ENCODE measurements at places on chromosomes 16 and 17.

GRCh38 chr16:75798714-75799113 lies 72.4 kb upstream of the CPHXL start:
- DNase-seq, result no peak

GRCh38 chr16:28171816-28172215 lies 39.9 kb downstream of the XPO6 start:
- DNase-seq, result no peak

- DNase-seq, result peak; percentile 77
Measured at GRCh38 chr17:3944485-3945388, 19.5 kb downstream of the ATP2A3 start.

DNA sequence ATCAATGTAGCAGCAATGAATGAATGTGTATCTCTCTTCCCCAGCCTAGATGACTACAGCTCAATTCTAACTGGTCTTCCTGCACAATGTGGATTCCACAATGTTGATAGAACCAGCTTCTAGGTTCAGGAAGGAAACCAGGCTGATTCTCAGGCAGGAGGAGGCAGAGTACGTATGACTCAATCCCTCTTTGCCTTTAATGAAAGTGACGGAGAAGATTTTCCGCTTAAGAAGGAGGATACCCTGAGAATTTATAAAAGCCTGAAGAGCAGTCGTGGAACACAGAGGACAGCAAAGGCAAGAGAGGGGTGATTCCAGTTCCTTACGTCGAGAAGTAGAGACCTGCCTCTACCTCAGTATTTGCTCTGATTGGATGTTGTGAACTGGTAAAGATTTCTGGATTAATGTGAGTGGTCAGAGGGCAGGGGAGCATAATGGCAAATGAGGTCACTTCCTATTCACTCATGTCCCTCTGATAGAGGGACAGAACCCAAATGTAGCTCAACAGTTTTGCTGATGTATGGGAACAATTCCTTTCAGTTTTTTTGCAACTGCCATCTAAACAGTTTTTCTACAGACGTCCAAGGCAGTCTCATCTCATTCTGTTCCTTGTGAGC lies 15.0 kb upstream of the SLC16A11 start:
- no peak for DNase-seq

DNA sequence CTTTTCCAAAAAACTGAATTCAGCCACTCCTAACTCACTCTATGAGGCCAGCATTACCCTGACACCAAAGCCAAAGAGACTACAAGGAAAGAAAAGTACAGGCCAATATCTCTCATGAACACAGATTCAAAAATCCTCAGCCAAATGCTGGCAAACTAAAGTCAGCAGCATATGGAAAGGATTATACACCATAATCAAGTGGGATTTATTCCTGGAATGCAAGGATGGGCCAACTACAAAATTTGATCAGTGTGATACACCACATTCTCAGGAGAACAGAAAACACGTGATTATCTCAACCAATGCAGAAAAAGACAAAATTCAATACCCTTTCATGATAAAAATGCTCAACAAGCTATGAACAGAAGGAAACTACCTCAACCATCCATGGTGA lies 7.7 kb upstream of the AATK start:
- peak; percentile 52 for DNase-seq

- no peak for DNase-seq
Measured at GRCh38 chr16:79261944-79262552, 338.5 kb downstream of the MAF start.

DNA sequence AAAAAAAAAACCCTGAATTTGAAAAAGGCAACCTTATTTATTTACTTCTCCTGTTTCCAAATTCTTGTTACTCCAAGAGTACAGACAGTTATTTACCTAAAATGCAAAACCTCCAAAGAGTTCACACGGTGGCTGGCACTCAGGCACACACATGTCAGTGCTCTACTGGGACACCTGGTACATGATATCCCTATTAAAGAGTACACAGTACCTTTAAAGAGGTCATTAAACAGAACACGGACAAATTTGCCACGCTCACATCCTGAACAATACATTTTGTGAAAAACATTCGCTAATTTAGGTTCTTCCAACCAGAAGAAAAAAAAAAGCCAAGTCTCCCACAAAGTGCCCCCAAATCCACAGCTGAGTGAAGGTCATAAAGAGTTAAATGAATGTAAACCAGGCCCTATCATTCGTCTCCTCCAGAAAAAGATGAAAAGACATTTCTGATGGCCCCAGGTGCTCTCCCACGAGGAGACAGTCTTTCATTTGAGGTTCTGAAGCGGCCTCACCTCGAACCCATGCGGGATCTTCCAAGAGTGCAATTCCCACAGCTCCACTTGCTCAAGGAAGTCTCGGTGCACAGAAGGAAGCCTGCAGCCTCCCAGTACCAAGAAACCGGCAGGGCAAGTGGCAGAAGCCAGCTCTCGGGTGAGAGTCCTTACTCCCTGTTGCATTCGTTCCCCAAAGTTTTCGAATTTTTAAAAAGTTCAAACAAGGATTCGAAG lies 993 bp downstream of the ERN1 start:
- peak; percentile 38 for DNase-seq

DNA sequence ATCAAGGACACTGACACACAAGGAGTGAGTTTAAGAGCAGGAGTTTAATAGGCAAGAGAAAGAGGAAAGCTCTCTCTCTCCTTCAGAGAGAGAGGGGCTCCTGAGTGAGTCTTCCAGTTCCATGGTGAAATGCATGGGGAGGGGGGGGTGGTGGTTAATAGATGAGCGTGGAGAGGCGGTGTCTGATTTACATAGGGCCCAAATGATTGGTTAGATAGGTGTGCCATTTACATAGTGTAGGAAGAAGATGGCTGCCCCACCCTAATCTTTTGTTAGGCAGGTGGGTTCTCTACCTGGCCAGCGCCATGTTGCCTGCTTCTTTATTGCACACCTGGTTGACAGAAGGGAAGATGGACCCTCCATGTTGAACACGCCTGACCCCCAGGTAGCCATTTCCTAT lies 250.0 kb upstream of the CACNG5 start:
- no peak for DNase-seq

GRCh38 chr17:57084361-57084801 lies 665 bp upstream of the AKAP1 start:
- no peak for DNase-seq
